CD4-positive, alpha-beta T cell (primary cell): ENCODE measurements at places on chromosomes 12 and 14.

- no peak for DNase-seq
Observed at GRCh38 chr14:61213191-61213621, 67.9 kb downstream of the TMEM30B start.

- no peak for DNase-seq
Observed at GRCh38 chr12:89389755-89390661, 37.7 kb upstream of the DUSP6 start.

DNA sequence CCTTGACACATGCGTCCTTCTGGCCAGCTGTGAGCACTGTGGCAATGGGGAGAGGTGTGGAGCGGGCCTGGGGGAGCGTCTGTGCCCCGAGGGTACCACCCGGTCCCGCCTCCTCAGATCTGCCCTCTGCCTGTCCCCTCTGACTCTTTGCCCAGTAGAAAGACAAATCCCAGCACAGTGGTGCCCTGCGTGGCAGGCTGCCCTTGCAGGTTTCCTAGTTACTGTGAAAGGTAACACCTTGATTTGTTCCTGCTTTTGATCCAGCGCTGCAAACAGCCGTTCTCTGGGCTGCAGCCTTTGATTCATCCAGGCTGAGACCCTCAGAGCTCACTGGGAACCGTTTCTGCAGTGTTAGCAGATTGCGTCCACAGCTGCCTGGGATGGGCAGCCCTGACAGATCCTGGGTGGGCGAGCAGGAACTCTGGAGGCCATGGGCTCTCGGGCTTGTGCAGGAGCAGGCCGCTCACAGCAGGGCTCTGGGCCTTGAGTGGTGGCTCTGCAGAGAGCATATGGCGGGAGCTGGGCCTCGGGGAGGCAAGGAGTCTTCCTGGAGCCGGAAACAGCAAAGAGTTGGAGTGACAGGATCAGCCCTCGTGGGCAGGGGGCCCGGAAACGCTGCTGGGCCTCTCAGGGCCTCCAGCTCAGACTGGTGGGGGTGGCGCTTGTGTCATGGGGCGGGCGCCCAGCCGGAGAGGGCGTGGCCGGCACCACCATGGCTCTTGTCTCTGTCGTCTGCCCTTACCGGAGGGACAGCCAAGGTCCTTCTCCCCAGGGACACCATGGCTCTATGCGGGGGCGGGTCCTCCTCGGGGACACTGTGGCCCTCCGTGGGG is 16.6 kb downstream of the FBRSL1 start:
- peak; percentile 41 for DNase-seq

DNA sequence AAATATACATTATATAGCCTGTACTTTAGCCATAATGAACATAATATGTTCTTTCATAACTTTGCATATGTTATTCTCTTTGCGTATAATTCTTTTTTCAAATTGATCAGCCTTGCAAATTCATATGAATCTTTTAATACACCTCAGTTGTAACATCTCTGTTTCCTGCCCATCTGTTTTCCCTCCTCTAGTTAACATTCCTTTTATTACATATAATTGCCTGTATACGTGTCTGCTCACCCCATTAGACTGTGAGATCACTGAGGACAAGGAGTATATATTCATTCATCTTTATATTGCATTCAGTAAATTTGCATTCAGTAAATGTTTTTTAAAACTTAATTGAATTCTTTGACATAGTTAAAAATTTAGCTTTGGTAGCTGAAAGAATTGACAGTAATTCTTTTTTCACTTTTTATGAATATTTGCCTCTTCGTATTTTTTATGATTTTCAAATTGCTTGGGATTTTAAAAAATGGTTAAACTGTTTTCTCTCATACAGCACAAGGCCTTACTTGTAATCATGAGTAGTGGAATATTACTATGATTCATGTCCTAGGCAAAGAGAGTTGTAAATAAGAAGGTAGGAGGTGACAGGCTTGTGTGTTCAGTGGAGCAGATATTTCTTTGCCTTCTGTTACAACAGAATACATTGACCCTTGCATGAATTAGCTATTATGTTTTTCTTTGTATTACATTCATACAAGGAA is 32.8 kb upstream of the KLHL42 start:
- no peak for DNase-seq

- no peak for DNase-seq
Observed at GRCh38 chr14:62081012-62081612, 318.9 kb downstream of the SNAPC1 start.

DNA sequence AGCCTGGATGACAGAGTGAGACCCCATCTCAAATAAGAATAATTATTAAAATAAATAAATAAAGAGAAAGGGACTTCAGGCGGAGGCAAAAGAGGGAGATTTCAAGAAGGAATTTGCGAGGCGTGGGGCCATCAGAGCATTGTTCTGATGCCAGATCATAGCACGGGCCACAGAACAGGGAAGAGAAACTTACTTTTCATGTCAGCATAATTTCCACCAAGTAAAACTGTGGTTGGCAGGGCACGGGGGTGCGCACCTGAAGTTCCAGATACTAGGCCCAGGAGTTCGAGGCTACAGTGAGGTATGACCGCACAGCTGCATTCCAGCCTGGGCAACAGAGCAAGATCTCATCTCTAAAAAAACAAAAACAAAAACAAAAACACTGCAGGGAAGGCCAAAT is 11.0 kb upstream of the PLBD1 start:
- DNase-seq = no peak

- no peak for DNase-seq
Observed at GRCh38 chr14:32826404-32827082, 112.1 kb upstream of the NPAS3 start.

DNA sequence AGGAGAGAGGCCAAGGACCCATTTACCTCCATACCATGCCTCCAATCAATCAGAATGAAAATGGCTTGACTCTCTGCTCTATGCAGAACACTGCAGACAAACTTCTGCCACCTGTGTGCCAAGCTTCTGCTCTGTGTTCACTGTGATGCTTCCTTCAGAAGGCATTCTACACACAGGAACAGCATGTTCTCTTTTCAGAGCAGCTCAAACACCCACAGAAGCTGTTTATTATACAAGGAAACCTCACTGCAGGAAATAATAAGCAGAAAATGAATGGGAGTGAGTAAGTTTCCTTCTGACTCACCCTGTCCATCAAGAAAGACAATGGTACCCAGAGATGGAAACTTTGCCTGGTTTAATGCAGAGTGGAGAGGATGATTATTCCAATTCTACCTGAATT is 2.4 kb upstream of the ESR2 start:
- no peak for DNase-seq

GRCh38 chr14:93089521-93090269 is 26.0 kb downstream of the ITPK1 start:
- DNase-seq = no peak

- DNase-seq = no peak
Observed at GRCh38 chr12:31890295-31891285, 68.6 kb upstream of the RESF1 start.

- DNase-seq = no peak
Observed at GRCh38 chr12:60981473-60981872, 1278.7 kb upstream of the USP15 start.

DNA sequence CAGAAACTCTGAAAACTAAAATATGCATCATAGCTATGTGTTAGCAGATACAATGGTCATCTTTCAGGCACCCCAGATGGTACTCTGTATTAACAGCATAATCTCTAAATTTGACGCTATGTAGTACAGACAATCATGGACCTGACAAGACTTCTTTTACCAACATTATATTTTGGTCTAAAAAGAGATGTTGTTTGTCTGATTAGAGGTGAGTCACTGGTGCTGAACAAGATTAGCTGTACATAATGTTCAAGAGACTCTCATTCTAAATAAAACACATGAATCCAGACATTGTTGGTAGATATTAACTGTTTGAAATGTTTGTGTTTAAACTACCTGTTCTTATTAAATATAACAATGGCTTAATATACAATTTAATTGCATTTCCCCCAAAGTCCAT is 146.4 kb upstream of the LMNTD1 start:
- no peak for DNase-seq

DNA sequence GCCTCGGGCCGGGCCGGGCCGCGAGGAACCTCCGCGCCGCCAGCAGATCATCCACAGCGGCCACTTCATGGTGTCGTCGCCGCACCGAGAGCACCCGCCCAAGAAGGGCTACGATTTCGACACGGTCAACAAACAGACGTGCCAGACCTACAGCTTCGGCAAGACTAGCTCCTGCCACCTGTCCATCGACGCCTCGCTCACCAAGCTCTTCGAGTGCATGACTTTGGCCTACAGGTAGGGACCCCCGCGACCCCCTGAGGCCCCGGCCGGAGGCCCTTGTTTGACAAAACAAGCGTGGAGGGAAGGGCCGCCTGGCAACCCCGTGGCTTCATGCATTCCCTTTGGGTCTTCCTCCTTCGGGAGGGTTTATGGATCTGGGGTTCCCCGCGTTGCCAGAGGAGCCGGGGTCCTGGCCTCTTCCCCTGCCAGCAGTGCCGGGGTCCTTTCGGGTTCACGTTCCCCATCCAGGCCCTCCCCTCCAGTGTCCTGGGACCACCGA is 526 bp downstream of the MLXIP start:
- DNase-seq = no peak

- DNase-seq = peak; percentile 90
Observed at GRCh38 chr12:96194971-96195844, 1.0 kb downstream of the ELK3 start.

- DNase-seq = no peak
Observed at GRCh38 chr14:65237941-65238340, 135.6 kb upstream of the MAX start.

GRCh38 chr14:76473481-76474263 is 97.7 kb downstream of the ESRRB start:
- DNase-seq = no peak

GRCh38 chr12:111596985-111597830 is 1.9 kb downstream of the ATXN2 start:
- no peak for DNase-seq
